HepG2 (cell line): ENCODE measurements at places on chromosomes 1 and 21. TPM values are rescaled to one million over a fixed set of nuclear protein-coding genes. Genes with fewer than 3 reads are reported as not detected.

GRCh38 chr1:207172885-207173284 lies 68.9 kb downstream of the C4BPA start:
- DNase-seq: no peak

- peak; percentile 44 for DNase-seq
Measured at GRCh38 chr1:89808441-89809117, 12.3 kb upstream of the LRRC8D start.

DNA sequence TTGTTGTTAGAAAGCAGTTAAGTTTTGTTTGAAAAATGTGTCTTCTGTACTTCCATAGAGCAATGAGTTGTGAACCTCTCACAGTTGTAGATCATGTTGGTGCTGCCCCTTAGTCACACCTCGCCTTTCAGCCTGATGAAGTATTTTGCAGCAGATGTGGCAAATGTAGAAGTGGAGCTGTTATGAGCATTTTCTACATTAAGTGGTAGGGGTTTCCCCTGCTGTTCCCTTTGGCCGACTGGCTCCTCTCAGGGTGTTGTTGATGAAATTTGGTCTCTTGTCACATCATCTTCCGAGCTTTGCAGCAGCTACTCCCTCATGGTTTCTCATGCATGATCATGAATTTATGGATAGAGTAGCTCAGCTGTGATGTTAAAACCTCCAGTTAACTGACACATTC lies 33.6 kb upstream of the DENND1B start:
- no peak for DNase-seq

ARHGEF16 gene
- total RNA-seq: 15.9 and 20.3 TPM in 2 replicates

ST6GALNAC3 gene
- total RNA-seq: not detected in 2 replicates
